ENCODE measurements at places on chromosomes 16 and 17.

DNA sequence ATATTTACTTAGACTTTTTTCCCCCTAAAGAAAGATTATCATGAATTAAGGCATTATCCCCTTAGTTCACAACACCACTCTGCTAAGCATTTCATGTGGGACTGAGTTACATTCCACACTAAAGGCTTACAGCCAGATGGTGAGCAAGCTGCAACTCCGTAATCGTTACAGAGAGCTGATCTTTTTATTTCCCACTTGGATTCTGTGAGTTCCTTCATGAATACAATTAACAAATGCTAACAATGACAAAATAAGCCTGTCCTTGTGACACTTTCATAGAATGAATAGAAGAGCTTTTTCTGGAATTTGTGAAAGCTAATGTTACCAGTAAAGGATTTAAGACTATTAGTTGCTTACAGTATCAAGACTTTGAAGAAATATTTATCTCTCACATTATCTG is 8.7 kb downstream of the OGFOD1 start:
- DNase-seq, result no peak

DNA sequence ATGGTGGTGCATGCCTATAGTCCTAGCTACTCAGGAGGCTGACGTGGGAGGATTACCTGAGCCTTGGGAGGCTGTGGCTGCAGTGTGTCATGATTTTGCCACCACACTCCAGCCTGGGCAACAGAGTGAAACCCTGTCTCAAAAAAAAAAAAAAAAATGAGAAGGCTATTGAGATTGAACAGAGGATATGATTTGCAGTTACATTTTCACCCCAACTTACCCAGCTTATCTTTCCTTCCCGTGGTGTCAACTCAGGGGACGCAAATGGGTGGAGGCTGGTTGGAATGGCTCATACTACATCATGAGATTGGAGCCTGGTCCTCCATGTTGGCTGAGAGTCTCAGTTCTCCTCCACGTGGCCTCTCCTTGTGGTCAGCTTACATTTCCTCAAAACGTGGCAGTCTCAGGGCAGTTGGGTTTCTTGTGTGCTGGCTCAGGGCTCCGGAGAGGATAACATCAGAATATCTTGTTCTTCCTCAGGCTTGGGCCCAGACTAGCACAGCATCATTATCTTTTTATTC is 17.2 kb upstream of the NSMCE1 start:
- no peak for DNase-seq

DNA sequence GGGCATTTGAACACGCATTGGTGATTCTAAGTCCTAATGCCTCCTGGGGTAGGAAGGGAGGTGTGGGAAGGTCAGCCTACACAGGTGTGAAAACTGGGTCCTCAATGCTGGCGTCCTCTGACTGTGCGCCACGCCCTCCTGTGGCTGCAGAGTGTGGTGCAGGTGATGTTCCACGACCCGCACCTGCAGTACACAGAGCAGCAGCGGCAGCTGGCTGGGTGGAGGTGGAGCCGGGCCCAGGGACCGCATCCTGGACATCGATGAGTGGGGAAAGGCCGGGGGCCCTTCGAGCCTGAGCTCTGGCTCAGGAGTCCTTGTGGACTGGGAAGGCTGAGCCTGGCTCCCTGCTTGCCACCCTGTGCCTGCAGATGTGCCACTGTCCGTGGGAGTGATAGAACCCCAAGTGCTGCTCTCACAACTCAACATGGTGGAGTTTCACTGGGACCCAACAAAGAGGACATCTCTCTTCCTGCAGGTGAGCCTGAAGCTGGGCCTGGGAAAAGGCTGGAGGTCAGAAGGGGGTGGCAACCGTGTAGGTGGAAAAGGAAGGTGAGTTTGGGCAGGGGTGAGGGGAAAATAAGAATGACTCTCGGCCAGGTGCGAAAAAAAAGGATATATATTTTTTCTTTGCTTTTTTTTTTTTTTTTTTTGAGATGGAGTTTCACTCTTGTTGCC is 14.0 kb upstream of the STAC2 start:
- no peak for DNase-seq

DNA sequence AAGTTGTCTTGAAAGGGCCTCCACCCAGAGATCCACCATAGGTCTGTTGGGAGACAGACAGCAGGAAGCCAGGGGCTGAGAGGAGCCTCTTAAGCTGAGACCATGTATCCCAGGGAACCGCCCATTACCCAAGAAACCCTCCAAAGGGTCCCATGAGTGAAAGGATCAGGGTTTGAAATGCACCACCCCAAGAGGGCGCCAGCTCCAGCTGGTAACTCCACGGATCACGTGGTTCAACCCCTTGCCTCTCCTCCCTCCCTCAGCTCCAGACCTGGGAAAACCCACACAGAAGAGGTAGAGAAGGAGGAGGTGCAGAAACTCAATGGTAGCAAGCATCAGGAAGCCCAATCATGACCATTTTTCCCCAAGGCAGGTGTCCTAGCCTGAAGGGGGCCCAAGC is 148.7 kb downstream of the AIPL1 start:
- no peak for DNase-seq

DNA sequence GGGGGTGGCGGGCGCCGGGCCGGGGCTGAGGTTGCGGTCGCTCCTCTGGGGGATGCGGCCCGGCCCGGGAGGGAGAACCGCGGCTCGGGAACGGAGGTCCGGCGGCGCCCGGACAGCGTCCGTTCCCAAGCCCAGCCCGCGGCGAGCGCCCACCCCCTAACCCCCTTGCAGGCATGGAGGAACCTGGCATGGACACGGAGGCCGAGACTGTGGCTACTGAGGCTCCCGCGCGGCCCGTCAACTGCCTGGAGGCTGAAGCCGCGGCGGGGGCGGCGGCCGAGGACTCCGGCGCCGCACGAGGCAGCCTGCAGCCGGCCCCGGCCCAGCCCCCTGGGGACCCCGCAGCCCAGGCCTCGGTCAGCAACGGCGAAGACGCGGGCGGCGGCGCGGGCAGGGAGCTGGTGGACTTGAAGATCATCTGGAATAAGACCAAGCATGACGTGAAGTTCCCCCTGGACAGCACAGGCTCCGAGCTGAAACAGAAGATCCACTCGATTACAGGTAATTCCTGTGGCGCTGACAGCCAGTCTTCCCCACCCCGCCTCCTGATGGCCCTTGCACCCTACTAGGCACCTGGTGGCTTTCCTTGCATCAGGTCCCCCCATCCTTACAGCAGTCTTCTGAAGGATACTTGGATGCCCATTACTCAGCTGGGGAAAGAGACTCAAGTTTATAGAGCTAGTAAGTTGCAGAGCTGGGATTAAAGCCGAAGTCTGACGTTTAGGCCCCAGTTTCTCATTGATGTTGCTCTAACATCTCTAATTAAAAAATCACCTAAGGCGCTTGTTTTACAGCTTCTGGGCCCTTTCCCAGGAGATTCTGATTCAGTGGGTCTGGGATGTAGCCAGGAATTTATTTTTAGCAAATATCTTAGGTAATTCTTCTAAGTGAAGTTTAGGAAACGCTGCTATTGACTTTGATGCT is 514 bp downstream of the UBFD1 start:
- no peak for DNase-seq

GRCh38 chr16:46972429-46973206 is 856 bp downstream of the DNAJA2 start:
- DNase-seq, result no peak

- no peak for DNase-seq
Measured at GRCh38 chr17:76935331-76935730, 67.1 kb downstream of the MGAT5B start.

DNA sequence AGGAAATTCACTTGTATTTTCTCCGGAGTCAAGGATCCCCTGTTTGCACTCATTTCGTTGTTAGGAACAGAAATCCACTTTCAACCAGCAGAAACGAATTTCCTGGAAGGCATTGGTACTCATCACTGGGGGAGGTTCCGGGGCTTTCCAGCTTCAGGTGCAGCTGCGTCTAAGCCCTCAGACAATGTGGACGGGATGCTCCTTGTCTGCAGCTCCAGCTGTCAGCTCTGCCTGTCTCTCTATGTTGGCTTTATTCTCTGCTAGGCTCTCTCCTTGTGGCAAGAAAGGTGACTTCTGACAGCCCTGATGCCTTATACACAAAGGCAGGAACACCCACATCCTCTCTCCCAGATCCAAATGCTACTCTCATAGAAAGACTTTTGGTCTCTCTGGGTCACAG is 183.9 kb upstream of the HSBP1 start:
- DNase-seq, result no peak

DNA sequence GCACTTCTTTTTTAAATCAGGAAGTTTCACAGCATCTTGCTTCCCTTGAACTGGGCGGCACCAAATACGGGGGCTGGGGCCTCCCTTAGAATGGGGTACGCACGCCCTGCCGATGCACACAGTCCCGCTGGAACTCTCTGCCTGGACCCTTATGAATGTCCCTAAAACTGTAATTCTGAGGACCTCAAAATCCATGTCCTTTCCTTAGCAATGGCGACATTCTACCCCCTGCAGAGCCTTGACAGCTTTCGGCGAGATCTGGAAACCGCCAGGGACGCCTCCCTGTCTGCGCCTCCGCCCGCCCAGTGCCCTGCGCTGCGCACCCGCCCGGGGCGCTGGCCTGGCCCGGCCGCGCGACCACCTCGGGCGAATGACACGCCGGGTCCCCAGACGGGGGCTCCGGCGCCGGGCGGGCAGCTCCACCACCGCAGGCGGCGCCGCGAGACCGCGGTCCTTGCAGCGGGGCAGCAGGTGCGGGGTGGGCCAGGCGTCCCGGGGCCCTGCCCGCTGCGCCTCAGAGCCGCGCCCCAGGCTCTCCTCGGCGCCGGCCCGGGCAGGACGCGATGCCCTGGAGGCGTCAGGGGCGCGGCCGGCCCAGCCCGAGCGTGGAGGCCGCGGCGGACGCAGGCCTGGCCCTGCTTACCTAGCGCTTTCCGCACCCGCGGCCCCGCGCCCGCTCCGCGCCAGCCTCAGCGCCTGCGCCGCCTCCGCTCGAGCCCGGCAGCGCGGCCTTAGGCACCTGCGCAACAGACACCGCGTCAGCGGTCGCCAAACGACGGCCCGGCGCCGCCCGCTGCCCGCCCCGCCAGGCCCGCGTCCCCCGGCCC is 548 bp downstream of the HAGH start:
- DNase-seq, result no peak

- DNase-seq, result no peak
Measured at GRCh38 chr16:55292491-55292890, 31.5 kb upstream of the IRX6 start.

GRCh38 chr17:82103553-82104451 is 5.8 kb upstream of the FASN start:
- no peak for DNase-seq

DNA sequence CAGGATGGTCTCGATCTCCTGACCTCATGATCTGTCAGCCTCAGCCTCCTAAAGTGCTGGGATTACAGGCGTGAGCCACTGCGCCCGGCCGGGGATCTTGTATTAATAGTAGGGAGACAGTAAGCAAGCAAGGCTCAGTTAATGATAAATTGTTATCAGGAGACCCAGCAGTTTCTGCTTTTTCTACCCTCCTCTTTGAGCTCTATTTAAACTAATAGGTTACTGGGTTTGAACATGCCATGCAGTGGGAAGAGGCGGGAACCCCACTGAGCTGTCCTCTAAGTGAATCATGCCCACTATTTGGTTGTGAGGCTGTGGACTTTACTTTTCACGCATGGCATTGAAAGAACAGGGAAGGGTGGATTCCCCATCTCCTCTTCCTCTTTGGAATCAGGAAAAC is 223.9 kb downstream of the WWOX start:
- no peak for DNase-seq

DNA sequence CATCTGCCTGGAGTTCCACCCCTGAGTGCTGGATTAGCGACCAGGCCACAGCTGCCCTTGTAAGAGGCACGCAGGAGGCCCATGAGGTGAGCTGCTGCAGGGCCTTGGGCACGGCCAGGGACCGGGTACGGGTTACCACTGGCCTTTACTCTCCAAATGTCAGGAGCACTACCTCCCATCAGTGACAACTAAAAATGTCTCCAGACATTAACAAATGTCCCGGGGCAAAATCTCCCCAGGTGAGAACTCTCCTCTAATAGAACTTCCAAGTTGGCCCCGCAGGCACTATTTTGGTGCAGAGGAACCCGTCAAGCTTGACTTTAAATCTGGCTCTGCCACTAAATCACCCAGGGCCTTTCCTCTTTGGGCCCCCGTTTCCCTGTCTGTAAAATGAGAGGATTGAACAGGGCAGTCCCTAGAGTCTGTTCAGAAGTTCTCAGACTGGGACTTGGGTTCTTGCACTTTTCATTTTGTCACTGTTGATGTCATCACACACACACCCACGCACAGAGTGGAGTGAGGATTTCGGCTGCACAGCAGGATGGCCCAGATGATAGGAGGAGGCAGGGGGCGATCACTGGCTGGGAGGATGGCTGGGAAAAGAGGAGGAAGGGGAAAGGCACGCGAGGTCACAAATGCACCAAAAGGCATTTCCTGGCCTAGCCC is 24.5 kb upstream of the MAPT start:
- no peak for DNase-seq

DNA sequence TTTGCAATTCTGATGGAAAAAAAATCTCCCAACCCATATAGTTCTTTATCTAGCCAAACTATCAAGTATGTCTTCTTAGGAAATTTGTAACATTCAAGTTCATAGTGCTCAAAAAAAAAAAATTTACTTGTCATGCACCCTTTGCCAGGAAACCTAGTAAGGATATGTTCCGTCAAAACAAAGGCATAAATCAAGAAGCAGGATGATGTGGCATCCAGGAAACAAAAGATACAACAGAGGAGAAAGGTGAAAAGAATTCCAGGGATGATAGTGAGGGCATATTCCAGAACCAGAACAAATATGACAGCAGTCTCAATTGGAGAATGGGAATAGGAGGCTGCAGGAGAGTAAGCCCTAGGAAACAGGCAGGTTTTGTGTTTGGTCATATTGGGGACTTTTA is 104.6 kb downstream of the SPAG9 start:
- DNase-seq, result no peak

Data from forelimb muscle (tissue), 1 donor.